ENCODE measurements at places on chromosomes 13 and 19. TPM values are rescaled to one million over a fixed set of nuclear protein-coding genes. Genes with fewer than 3 reads are reported as not detected.

DNA sequence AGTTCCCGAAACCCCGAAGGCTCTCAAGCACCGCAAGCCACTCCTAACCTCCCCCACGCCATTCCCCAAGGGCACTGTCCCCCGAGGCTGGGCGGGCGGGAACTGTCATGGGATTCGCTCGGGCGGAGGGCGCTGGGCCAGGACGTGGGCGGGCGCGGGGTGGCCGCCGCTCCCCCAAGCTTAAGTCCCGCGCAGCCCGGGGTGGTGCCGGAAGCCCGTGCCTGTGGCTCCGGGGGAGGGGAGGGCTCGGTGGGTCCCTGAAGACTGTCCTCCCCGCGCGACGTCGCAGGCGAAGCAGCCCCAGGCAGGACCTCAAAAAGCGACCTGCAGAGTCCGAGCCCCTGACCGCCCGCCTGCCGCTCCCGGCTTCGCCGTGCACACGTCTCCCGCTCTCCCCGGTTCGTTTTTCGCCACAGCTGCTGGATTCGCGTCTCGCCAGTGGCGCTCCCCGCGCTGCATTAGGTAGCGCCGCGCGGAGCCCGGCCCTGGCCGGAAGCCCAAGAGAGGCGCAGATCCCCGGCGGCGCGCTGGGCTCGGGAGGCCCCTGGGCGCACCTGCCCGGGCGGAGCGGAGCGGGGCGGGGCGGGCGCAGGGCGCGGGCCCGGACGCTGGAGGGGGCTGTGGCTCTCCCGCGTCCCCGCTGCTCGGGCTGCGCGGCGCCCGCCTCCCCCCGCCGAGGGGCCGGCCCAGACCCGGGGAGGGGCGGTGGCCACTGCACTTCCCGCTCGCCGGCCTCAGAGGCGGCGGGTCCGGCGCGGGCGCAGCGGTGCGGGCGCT, at the start of gene FARP1:
FARP1 (plus strand) TSS at position 715 of the 777 bp plus-strand sequence. CDS start 70,149 bp downstream, outside the sequence.
- no peaks in the 10 kb centered on the region for H3K27me3 ChIP-seq
- DNase-seq: peak; percentile 96
- H3K4me3 ChIP-seq: peak within 1 kb of the TSS; percentile 75
- peaks cover 27% of the 10 kb centered on the region for H3K4me1 ChIP-seq

The TEX101 gene
- total RNA-seq: not detected

The CEACAM3 gene
- 5.9 TPM for total RNA-seq

The ZNF160 gene
- 25.0 TPM for total RNA-seq

- no peaks in the 10 kb centered on the region for H3K27me3 ChIP-seq
- DNase-seq: no peak
- H3K4me3 ChIP-seq: peak overlapping the region; percentile 58
- no peaks in the 10 kb centered on the region for H3K36me3 ChIP-seq
These were observed 1.6 kb downstream of the LPAR6 start for GRCh38 chr13:48411147-48411794.

- no peak overlapping the region for H3K4me3 ChIP-seq
- peaks cover 18% of the 10 kb centered on the region for H3K4me1 ChIP-seq
- no peaks in the 10 kb centered on the region for H3K36me3 ChIP-seq
- DNase-seq: no peak
These were observed 35.4 kb downstream of the DOCK9 start for GRCh38 chr13:98942485-98942884.
